ENCODE measurements at places on chromosomes 2 and 18.

DNA sequence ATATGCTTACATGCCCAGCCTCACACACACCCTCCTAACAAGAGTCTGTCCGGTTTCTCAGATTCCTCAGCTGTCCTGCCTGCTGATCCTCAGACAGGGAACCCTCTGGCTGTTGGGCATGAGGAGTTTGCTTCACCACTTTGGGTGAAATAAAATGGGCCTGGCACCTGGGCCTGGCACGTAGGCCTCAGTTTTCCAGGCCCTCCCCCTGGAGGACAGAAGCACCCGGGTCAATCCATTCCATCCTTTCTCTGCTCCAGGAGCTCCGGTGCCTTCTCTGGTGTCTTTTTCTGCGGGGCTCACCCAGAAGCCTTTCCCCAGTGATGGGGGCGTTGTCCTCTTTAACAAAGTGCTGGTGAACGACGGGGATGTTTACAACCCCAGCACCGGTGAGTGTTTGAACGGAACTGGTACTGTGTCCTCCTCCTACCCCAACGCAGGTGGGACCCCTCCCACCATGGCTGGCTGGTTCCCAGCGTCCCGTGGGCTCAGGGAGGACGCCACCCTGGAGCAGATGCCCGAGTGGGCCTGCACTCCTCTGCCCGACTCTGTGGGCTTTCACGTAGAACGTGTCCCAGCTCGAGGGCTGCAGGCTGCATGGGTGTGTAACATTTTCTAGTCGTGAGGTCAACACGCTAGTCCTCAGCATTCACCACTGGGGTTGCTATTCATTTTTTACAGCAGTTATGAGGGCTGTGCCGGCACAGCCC lies 62.8 kb downstream of the EMILIN2 start:
- no peak for DNase-seq

DNA sequence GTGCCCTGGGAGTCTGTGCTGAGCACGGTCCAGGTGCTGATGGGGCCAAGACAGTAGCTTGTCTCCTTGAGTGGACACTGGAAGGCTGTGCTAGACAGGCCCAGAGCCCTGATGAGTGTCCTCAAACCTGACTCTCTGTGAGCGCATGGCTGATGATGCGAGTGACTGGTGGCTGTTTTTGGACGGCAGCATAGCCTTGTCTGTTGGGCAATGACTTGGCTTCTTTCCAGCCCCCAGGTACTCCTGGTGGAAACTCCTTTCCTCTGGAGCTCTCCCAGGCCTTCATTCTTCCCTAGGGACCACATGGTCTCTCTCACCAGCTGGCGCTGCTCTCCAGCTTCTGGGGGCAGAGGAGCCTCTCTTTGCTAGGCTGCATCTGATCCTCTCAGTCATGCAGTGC lies 207.6 kb upstream of the SMIM21 start:
- no peak for DNase-seq

- DNase-seq, result no peak
Measured at GRCh38 chr18:44130376-44130942, 550.2 kb upstream of the SETBP1 start.

DNA sequence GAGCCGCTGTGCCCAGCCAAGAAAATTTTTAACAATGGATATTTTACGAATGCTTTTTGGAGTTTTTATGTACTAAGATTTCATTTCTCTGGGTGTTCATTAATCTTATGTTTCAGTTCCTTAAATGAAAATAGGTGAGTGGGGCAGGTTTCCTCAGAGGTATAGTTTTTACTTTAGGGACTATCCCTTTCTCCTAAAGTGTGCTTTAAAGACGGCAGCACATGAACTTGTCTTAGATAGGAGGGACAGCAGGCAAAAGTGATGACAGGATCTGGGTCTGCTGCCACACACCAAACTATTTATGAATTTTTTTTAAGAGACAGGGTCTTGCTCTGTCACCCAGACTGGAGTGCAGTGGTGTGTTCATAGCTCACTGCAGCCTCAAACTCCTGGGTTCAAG lies 8.0 kb upstream of the REL start:
- no peak for DNase-seq

GRCh38 chr18:45399643-45400042 lies 215.6 kb upstream of the SLC14A2 start:
- DNase-seq, result no peak

Data from natural killer cell treated with Interleukin-12 subunit alpha and Interleukin-12 subunit beta and Interleukin-15 and Interleukin-18, amount 100 ng/mL, for 72 hours (primary cell).